ENCODE measurements at places on chromosomes 6 and 20. TPM values are rescaled to one million over a fixed set of nuclear protein-coding genes. Genes with fewer than 3 reads are reported as not detected.
A peak's percentile ranks its signal among the peaks of the same experiment; 100 is the strongest.

DNA sequence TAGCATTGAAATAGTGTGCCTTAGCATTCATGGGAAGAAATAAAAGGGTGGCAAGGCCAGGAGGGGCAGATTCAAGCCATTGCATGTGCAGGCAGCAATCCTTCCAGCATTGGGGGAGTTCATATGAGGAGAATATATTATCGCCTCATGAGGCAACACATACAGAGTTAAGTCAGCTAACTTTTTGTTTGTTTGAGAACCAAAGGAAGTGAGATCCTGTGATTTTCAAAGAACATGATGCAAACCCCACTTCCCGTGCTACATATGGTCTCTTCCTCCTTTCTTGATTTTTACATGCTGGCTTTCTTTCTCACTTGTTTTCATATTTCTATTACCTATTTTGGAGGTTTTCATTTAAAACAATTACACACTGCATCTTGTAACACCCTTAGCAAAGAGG is 579.7 kb upstream of the ARID1B start:
- DNase-seq = no peak

DNA sequence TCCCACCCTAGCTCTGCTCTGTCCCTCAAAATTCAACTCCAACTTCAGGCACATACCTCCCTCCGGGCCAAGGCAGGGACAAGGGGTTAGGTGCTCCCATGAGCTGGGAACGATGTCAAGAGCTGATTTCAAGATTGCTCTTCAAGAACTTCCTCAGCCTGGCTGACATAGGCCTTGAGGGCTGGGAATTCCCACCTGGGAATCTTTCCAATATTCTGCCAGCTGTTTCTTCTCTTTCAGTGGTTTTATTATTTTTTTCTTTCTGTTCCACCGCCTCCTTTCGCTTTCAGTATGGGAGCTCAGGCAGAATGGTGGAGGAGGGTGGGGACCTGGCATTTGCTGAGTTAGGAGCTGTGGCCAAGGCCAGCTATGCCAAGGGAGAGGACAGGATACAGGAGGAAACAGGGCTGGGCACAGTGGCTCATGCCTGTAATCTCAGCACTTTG is 33.7 kb downstream of the SRSF3 start:
- no peak for DNase-seq

DNA sequence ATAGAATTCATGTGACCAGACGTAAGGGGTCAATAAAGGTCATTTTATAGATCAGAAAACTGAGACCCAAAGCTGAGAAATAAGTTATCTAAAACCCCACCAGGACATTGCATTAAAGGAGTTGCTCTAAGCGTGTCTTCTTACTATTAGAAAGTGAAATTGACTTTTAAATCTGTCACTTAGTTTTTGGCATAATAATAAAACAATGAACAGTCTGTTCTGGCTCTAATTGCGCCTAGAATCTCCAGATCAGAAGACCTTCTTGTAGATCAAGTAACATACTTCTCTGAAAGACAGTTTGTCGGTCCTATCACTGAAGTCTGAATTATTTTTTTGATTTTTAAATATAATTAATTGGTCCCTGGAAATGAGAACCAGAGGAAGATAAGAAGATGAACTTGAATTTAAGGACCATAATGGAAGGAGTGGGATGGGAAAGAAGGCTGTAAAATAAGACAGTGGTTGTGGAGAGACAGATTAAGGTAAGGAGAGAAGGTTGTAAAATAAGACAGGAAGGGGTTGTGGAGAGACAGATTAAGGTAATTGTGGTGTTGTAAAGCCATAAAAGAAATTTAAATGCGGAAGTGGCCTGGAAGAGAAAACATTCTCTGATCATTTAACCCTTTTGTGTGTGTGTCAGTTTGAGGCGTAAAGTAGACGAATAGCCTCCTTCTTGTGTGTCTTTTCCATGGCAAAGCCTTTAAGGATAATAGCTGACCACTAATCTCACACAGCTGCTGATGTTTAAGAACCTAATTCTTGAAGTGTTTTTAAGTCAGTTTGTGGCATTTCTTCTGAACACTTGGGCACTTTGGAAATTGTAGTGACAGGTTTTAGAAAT is 20.1 kb downstream of the TOP1 start:
- peak; percentile 57 for DNase-seq

VSX1 gene
- not detected for total RNA-seq

- no peak for DNase-seq
Observed at GRCh38 chr6:109021870-109022269, 72.8 kb downstream of the SESN1 start.

GRCh38 chr20:59421920-59422637 is 121.7 kb downstream of the EDN3 start:
- no peak for DNase-seq

GDAP1L1 gene
- 1.3 TPM for total RNA-seq

DNA sequence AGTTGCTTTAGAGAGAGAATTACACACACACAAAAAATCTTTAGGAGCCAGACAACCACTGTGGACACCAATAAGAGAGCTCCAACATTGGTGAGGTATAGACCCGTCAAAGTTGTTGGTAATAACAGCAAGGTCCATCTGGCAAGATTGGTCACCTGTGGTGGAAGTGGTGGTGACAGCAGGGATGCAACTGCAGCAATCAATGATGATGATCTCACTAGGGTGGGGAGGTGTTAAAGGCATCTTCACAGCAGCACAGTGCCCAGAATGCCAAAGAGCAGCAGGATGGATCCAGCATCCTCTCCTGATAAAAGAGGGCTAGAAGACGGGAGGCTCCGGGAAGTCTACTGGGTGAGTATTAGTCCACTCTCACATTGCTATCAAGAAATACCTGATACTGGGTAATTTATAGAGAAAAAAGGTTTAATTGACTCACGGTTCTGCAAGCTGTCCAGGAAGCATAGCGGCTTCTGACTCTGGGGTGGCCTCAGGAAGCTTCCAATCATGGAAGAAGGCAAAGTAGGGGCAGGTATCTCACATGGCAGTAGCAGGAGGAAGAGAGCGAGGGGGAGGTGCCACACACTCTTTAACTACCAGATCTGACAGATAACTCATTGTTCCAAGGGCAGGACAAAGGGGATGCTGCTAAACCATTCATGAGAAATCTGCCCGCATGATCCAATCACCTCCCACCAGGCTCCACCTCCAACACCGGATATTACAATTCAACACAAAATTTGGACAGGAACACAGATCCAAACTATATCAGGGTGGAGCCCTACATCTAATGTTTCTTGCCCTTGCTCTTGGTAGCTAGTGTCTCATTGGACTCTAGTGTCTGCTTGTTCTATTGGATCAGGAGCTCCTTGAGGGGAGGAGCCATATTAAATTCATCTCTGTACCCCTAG is 48.9 kb downstream of the KLHL31 start:
- no peak for DNase-seq

POU3F2 gene
- total RNA-seq = 8.8 TPM

DNA sequence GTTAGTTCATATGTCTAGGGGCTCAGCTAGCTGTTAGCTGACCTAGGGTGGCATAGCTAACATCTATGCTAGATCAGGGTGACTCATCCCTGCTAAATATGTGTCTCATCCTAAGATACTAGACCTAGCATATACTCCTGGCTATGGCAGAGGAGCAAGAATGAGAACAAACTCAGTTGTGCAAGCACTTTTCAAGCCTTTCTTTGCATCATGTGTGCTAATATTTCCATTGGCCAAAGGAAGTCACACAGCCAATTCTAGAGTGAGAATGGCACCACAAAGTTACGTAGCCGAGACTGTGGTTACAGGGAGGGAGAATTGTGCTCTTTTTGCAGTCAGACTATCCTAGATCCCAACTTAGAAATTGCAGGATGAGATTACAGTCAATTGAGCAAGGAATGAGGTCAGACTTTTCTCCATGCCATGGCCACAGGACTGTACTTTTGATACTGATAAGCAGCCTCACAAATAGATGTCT is 78.7 kb downstream of the PLCB4 start:
- DNase-seq = no peak
